Camera-type eye (tissue), 1 donor: ENCODE measurements at places on chromosomes 3 and 15. TPM values are rescaled to one million over a fixed set of nuclear protein-coding genes. Genes with fewer than 3 reads are reported as not detected.

Gene PIF1
- total RNA-seq: 5.7 TPM

Gene MFN1
- total RNA-seq: 70.6 TPM

Gene CHD2
- 230 TPM for total RNA-seq

Gene NDUFAF3
- total RNA-seq: 51.6 TPM

Gene GABRB3
- 44.0 TPM for total RNA-seq
